ENCODE measurements at places on chromosomes 1 and 21.

GRCh38 chr1:59314776-59315528 lies 18.1 kb downstream of the FGGY start:
- DNase-seq: no peak

DNA sequence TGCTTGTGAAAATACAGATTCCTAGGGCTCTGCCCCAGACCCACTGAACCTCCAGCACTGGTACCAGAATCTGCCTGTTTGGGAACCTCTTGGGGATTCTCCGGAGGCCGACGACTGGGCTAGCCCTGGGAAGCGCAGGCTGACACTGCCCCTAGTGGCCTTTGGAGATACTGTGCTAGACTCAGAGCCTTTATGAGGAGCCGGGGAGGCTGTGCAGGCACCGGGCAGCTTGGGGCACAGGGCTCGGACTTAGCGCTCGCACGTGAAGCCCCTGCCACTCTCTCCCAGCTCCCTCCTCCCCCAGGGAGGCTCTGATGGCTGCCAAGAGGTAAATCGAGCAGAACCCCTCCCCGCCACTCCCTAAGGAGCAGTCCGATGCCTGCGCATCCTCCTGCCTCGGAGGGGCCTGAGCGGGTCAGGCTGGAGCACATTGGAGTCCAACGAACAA lies 144.6 kb upstream of the TNR start:
- DNase-seq: no peak

GRCh38 chr1:231871878-231872277 lies 245.3 kb downstream of the DISC1 start:
- DNase-seq: no peak

- no peak for DNase-seq
Measured at GRCh38 chr1:202351725-202352124, 3.2 kb downstream of the PPP1R12B start.

GRCh38 chr1:66464802-66465201 lies 69.2 kb upstream of the SGIP1 start:
- no peak for DNase-seq

DNA sequence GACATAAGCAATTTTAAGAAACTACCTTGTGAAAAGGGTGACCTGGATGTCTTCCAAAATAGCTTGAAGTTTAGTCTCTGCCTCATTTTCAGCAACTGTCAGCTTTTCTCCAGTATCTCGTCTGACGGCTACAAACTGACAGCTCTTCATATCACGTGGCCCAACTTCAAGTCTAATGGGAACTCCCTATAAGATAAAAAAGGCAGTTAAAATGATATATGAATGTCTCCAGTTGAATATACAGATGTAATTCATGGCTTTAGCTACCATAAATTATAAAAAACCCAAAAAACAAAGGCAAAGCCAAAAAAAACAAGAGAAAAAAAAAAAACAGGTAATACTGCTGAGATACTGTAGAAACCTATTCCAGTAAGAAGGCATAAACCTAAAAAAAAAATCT lies 44.9 kb upstream of the SLC30A10 start:
- DNase-seq: no peak

DNA sequence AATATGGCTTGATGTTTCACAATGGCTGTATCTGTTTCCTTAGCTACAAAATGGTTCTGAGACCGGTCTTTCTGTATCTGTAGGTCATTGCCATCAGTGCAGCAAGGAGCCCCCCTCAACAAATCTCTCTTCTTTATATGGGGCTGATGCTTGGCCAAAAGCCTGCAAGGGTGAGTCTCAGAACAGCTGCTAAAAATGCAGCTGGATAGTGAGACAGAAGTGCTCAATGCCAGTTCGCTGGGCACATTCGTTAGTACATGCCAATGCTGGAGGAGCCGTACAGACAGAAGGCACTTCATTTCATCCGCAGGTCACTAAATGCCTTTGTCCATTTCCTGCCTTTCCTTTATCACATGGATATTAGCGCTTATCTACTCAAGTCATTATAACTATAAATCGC lies 67.3 kb downstream of the RUNX1 start:
- no peak for DNase-seq

- DNase-seq: no peak
Measured at GRCh38 chr1:183911285-183911684, 106.4 kb downstream of the RGL1 start.

- no peak for DNase-seq
Measured at GRCh38 chr21:44398499-44398898, 45.1 kb downstream of the TRPM2 start.

DNA sequence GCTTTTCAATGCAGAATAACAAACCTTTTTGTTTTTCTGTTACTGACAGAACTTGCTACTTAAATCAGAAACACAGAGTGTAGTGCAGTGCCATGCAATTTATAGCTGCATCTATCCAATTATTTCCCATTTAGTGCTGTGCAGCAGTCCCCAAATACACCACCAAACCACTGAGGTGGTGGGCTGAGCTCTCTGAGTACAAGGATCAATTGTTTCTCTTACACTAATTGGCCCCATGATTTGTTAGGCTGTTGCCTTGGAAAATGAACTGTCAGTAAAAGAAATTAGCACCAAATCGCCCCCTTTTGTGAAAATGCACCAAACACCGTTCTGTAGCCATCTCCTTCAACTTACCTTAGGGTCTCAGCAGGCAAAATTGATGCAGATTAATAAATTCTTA lies 118.9 kb upstream of the C8B start:
- no peak for DNase-seq

GRCh38 chr1:106620521-106620954 lies 435.9 kb upstream of the PRMT6 start:
- DNase-seq: no peak

DNA sequence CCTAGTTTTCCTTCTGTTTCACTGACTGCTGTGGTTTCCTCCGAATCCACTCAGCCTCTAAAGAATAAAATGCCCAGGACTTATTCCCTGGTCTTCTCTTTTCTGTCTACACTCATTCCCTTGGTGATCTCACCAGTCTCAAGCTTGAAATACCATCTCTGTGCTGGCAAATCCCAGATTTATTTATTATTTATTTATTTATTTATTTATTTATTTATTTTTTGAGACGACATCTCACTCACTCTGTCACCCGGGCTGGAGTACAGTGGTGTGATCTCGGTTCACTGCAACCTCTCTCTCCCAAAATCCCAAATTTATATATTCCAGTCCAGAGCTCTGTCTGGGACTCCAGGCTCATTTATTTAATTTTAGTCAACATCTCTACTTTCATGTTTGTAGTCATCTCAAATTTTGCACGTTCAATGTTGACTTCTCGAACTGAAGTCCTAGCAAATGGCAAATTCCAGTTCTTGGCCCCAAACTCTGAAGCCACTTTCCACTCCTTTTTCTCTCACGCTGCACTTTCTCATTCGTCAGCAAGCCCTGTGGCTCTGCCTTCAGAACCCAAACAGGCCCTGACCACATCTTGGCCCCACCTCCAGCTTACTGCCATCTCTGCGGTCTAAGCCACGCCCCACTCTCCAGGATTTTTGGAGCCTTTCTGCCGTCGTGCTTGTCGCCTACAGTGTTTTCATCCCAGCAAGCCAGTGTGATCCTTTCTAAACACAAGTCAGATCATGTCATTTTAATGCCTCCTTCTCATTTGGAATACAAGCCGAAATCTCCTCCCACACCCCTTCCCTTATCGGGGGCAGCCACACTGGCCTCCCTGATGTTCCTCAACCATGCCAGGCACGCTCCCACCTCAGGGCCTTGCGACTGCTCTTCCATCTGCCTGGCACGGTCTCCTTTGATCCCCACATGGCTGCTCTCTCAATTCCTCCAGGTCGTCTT lies 14.2 kb upstream of the TENT5B start:
- DNase-seq: no peak

DNA sequence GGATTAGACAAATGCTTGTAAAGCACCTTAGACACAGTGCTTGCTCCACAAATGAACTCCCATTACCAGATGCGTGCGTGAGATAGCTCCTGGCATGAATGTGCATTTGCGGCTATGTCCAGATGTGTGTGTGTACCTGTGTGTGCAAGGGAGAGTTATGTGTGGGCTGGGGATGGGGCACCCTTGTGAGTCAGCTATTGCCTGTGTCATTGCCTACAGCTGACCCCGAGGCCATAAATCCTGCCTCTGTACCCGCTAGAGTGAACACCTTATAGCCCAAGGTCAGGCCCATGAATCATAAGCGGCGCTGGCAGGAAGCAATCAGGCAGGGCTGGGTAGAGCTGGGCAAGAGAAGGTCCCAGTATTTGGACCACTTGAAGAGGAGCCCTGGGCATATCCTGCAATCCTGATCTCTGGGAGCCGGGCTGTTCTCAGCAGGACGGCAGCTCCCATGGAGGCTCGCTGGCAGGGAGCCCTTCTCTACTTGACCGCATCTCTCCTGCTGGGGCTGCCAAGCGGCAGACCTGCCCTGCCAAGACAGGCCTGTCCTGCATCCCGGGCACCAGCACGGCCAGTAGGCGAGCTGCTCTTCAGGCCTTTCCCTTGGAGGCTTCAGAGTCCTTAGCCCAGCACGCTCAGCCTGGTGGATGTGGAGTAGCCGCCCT lies 86.4 kb downstream of the TMEM53 start:
- no peak for DNase-seq

DNA sequence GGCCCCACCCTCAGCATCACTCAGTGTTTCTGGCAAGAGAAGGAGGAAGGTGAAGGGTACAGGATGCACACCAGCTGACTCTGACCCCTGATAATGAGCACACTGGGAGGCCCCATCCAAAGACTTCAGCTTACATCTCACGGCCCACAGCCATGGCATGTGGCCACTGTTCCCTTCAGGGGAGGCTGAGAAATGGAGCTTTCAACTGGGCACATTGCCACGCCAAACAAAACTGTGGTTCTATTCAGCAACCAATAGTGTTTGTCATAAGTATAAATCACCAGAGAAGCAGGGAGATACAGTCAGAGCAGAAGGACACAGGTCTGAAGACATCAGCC lies 12.7 kb upstream of the TRAF3IP3 start:
- no peak for DNase-seq

DNA sequence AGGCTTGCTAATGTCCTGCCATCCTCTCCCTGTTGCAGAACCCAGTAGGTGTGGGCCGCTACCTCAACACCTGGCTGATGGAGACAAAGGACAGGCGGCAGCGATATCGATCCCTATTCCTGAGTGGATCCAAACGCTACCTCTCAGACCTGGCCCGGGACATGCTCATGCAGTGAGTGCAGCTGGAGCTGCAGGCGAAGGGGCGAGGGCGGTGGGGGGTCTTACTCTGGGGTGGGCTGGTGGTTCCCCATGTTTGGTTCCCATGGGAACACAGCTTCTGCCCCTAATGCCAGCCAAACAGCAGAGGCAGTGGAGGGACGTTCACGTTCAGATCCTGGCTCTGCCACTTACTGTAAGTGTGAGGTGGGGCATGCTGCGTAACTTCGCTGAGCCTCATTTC lies 15.8 kb upstream of the TTC22 start:
- no peak for DNase-seq

DNA sequence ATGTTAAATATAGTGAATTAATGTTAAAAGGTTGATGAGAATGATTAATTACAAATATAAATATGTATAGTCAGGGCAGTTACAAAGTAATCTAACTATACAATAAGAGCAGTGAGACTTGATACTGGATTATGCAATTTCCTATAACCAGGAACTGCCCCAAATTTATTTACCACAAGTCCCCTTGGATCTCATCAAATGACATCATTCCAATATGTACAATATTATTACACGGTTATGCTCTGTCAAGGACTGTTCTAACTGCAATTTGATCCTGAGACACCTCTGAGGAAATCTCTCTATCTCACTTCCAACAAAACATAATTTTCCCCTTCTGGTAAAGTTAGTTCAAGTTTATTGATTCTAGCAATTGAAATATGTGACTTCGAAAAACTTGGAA lies 917.6 kb downstream of the NCAM2 start:
- DNase-seq: no peak

GRCh38 chr1:202579806-202580205 lies 130.4 kb downstream of the SYT2 start:
- no peak for DNase-seq

DNA sequence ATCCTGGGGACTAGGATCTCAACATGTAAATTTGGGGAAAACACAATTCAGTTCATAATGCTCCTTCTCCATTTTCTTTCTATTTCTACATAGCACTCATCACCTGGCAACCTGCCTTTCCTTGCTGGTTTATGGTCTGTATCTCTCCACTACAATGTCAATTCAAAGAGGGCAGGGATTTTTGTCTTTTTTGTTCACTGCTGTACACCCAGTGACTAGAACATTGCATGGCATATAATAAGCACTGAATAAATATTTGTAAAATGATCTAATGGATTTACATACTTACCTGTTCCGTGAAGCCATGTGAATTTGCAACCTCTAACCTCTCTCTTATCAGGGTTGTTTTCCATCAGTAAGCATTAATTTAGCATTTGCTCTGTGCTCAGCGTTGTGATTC lies 27.4 kb upstream of the TBX15 start:
- no peak for DNase-seq

GRCh38 chr1:185916861-185917260 lies 182.7 kb downstream of the HMCN1 start:
- DNase-seq: no peak

- no peak for DNase-seq
Measured at GRCh38 chr1:33260439-33260838, 4.1 kb downstream of the ZNF362 start.

- DNase-seq: no peak
Measured at GRCh38 chr1:45375104-45376090, 35.2 kb upstream of the MUTYH start.

DNA sequence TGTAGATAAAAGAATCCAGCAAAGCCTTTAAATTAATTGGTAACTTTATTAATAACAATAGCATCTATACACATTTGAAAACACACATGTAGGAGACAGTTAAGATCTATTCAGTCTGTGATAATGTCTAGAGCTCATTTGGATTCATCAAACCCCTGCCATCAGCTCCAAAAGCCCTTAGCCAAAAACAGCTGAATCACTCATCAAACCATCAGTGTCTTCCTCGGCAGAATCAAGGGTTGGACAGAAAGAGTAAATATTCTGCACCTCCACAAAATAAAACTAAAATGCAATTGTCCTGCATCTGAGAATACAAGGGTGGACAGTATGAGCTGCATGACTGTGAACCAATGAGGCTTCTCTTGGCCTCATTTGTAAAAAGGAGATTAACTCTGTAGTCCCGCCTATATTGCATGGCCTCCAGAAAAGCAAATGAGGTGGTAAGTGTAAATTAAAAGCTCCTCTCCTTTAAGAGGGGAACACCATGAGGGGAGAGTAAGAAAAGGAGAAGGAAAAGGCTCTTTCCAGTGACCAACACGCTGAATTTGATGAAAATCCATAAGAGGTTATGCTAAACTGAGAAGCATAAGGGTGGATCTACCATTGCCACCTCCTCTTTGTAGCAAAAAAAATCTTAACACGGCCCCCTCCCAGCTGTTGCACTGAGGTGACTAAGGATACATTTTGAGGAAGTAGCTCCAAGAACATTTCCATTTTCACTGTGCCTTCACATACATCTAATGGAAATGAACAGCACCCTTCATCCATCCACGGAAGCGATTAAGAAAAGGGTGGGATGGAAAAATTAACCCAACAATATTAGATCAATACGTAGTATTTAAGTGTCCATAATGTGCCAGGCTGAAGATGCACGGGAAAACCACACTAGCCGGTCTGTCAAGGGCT lies 14.7 kb upstream of the BOLA1 start:
- no peak for DNase-seq

DNA sequence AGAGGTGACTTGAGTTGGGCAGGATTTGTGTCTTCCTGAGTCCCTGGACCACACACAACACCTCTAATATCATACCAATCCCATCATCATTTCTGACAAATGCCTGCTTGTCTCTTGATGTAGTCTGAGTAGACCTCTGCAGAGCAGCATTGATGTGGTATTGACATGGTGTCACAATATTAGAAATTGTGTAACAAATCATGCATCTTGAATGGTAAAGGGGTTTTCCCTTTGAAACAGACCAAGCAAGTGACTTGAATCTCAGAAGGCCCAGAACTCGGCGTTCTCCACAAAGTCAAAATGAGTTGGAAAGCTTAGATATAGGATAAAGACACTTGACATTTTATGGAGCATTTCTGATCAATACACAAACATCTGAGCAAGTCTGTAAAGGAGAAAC lies 72.7 kb upstream of the KIRREL1 start:
- no peak for DNase-seq

Measured in T-helper 2 cell (primary cell).